GM06990 (cell line): ENCODE measurements at places on chromosomes 7 and 10.
A peak's percentile ranks its signal among the peaks of the same experiment; 100 is the strongest.

DNA sequence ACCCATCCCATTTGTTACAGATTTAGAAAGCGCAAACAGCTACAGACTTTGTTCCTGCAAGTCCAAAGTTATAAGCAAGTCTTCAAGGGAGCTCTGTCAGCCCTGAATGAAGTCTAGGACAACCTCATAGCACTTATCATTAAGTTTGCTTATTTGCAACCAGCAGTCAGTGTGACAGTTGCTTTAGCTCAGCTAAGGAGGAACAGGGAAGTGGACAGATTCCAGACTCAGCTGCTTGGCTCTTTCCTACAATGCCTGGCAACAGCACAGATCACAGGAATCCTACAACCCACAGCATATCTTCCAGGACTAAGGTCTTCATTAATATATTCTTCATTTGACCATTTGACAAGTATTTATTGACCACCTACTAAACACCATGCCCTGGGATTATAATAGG lies 17.4 kb upstream of the KIF5B start:
- DNase-seq = no peak

GRCh38 chr10:15341502-15342128 lies 29.5 kb downstream of the FAM171A1 start:
- DNase-seq = no peak

DNA sequence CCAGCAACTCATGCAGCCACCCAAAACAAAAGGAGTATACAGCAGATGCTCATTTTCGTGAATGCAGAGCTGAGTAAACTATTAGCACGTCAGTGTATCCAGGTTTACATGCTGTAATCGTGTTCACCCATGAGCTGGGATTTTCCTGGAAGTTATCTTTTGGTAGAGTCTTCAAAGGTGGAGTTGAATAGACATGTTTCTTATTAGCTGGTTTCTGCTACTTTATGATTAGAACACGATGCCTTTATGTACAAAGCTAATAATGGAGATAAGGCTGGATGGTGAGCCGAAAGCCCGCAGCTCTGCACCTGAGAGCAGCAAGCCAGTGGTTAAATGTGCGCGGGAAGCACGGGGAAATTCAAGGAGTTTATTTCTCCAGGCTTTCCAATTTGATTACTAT lies 123.8 kb downstream of the ADARB2 start:
- DNase-seq = no peak

GRCh38 chr10:95543459-95543858 lies 17.7 kb downstream of the SORBS1 start:
- no peak for DNase-seq

DNA sequence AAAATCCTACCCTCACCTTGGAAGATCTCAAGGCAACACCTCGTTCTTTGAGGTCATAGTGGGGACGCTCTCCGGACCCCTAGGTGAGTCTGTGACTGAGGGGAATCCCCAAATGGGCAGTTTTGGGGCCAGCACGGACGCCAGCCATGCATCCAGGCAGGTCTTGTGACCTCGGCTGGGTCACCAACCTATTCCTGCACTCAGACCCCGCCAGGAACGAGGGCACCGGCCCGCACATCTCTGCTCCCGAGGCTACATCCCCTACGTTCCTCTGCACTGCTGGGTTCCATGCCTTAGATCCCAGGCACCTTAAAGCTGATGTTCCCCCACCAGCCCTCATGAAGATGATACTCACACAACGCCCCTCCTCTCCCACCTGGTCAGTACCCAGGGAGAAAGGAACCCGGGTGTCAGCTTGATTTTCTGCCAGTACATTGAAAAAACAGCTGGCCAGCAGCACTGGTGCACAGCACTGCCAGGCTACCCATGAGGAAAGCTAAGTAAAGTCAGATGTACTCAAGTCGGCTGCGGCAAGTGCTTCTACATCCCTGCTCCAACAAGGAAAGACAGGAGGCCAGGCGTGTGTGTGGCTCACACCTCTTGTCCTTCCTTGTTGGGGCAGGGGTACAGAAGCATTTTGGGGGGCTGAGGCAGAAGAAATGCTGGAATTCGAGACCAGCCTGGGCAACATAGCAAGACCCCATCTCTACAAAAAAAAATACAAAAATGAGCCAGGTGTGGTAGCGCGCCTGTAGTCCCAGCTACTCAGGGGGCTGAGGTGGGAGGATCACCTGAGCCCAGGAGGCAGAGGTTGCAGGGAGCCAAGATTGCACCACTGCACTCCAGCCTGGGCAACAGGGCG lies 48.1 kb downstream of the DIP2C start:
- no peak for DNase-seq

DNA sequence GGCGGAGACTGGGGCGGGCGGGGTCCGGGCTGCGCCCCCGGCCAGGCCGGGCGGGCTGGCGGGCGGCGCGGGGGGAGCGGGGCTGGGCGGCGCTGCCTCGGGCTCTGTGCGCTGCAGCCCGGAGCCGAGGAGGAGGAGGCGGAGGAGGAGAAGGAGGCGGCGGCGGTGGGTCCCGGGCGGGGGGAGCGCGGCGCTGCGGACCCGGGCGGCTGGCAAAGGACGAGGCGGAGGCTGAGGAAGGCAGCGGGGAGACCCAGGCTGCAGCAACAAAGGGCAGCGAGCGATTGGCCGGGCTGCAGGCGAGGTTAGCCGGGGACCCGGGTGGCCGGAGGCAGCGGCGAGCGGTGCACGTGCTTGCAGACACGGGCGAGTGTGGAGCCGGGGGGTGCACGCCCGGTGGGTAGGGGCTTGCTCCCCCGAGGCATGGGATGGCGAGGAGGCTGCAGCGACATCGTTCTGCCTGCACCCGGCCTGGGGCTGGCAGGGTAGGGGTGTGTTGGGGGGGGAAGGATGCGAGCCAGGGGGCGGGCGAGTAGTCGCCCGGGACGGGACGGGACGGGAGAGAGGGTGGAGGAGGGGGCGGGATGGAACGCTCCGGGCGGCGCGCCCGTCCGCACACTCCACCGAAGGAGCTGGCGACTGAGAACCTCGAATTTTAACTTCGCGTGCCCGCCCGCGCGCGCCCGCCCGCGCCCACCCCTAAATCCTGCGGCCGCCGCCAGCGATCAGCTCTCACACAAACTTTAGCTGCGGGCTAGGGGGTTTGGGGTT lies 844 bp upstream of the KAT6B start:
- peak; percentile 97 for DNase-seq

DNA sequence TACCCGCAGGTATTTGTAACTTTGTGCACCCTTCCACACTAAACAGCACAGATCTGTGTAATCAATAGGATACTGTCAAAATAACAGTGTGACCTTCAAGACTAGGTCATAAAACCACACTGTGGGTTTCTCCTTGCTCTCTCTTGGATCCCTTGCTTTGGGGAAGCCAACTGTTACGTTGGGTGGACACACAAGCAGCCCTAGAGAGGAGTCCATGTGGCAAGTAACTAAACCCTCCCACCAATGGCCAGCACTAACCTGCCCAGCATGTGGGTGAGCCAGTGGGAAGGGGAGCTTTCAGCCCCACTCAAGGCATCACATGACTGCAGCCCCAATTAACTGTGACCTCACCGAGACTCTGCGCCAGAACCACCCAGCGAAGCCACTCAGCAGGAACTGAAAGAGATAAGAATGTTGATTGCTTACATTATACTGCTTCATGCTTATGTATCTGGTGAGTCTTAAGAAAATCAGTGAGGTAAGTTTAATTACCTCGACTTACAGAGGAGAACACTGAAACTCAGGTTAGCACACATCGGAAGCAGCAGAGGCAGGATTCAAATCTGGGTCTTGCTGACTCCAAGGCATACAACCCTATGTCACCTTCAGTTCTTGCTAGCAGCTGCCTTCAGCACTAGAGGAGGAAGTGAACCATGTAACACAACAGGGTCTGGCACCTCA lies 9.4 kb upstream of the ZC3HAV1 start:
- DNase-seq = peak; percentile 81

- no peak for DNase-seq
Observed at GRCh38 chr10:87842776-87843497, 20.4 kb downstream of the KLLN start.

DNA sequence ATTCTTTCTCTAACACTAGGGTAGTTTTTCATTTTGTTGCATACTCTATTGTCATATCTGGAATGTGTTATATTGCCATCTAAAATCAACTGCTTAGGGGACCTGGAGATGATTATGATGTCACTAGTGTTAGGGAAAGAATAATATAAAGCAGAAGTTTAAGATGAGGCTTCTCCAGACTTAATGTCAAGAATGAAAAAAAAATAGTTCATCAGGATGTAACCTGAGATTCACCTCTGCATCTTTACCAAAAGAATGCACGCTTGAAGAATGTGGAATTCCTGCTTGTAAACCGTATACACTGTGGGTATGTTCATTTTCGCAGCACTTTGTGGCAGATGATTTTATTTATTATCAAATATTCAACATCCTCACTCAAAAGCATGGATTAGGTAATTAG lies 184.6 kb downstream of the ST7 start:
- DNase-seq = no peak

GRCh38 chr10:100776671-100777070 lies 31.3 kb downstream of the PAX2 start:
- DNase-seq = no peak

- DNase-seq = no peak
Observed at GRCh38 chr10:124949543-124949942, 7.6 kb downstream of the ZRANB1 start.

- DNase-seq = no peak
Observed at GRCh38 chr10:128956149-128956548, 510.9 kb upstream of the MGMT start.

GRCh38 chr10:117143103-117143823 lies 5.2 kb upstream of the VAX1 start:
- no peak for DNase-seq

DNA sequence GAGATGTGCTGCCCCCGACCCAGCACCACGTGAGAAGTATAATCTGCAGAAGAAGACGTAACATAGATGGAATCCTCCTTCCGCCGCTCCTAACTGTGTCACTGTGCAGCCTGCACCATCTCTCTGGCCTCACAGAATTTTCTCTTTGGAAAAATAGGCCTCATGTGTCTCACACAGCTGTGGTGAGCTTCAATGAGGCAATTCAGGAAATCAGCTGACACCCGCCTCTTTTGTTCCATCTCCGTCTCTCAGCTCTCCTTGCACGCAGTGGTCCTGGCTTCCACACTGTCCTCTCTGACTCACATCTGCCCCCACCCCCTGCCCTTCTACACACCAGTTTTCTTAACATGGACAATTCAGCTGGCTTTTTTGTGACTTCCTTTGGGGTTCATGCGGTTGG lies 7.2 kb downstream of the C10orf90 start:
- no peak for DNase-seq

DNA sequence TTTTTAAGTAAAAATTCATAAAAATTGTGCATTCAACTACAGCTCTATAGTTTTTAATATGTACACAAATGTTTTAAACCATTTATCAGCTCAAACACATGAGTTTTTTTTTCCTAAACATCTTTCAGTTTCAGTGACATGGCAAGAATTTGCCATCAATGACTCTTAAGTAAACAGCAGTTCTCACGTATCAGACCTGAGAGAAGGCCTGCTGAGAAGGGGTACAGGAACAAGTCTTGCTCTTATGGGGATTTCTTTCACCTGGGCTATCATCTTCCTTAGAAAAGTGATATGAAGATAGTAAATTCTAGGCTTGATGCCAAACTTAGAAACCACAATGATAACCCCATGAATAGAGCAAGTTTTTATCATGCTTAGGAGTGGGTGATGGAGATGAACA lies 467.8 kb downstream of the ARL4A start:
- DNase-seq = no peak

DNA sequence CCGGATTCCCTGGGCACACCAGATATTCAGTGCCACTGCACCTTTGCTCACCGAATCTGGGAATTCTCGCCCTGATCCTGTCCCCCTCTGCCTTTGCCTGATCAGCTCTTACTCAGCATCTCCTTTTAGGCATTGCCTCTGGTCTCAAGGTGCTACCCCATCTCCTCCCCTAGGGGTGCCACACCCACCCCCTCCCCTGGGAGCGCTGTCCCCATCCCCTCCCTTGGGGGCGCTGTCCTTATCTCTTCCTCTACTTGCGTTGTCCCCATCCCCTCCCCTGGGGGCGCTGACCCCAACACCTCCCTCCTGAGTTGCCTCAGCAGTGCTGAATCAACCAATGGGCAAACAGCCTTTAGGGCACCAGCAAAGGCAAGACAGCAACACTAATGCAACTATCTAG lies 686.9 kb upstream of the FOXK1 start:
- DNase-seq = no peak

GRCh38 chr7:12805957-12806356 lies 118.5 kb downstream of the ARL4A start:
- no peak for DNase-seq

GRCh38 chr10:62454687-62455397 lies 80.7 kb downstream of the ZNF365 start:
- DNase-seq = no peak

DNA sequence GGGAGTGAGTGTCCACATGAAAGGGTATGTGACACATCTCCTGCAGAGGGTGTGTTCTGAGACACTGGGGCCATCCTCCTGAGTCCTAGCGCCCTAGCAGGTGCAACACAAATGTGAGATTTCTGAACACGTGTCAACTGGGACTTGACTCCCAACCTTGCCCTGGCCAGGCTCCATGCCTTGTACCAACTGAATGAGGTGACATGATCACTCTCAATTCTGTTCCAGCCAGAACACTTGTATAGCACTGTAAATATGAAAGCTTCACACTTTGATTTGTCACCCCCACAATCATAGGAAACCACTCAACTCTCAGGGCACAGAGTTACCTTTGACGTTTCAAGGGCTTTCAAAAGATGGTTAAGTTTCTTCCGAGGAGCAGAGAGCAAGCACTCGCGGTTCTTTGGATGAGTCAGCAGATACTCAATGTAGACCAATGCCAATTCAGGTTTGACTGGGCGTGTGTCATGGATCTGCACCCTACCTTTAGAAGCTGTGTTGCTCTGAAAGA lies 48.6 kb downstream of the NCAPG2 start:
- DNase-seq = peak; percentile 72

DNA sequence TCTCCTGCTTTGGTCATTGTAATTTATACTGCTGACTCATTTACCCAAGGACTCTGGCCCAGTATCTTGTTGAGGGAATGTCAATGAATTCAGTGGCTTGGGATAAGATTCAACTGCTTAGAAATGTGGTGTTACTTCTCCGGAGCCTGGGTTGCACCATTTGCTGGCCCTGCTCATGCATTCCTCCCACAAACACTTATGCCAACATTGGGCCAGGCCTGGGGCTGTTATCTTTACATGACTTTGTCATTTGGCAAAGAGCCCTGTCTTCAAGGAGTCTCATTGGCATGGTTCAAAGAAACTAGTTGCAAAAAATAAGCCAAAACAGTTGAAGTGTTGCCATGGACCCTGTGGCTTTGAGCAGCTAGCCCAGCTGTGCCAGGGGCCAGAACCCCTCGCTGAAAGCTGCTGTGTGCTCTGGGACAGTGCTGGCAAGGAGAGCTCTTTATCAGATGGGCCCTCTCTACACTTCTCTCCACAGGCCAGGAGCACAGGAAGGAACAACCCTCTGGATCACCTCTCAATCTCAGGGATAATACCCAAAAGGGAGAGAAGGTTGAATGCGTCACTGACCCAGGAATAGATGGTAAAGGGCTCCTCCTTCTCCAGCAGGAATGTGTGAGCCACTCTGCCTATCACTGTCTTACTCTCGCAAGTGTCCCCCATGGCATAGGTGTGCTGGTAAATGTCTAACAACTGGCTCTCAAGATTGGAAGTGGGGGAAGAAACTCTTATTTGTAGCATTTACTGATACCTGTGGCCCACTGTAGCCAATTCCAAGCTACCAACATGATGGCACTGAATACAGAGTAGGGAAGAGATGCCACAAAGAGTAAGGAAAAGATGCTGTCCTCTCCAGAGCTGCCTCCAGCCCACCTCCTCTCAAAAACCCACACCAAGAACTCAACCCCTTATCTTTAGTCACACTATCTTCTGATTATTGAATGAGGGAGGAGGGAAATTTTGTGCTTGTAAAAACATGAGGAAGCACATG lies 23.5 kb upstream of the PDE1C start:
- no peak for DNase-seq

GRCh38 chr7:41448104-41448503 lies 254.8 kb downstream of the INHBA start:
- DNase-seq = no peak
